ENCODE measurements at places on chromosomes 5 and 9.

DNA sequence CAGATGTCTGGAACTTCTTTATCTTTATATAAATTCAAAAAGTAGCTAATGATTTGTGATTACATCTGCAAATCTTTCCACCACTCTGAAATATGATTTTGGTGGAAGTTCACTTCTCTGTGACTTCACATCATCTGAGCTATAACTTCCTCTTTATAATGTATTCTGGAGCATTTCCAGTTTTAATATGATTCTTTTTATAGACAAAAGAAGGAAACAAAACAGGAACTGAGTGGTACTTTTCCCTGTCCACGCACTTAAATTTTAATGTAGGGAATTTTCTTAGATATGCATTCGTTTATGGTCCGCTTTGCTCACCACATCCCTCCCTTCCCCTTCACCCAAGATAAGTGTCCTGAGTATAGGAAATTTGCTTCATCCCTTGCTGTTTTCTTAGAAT is 333.5 kb downstream of the CHSY3 start:
- DNase-seq, result no peak

DNA sequence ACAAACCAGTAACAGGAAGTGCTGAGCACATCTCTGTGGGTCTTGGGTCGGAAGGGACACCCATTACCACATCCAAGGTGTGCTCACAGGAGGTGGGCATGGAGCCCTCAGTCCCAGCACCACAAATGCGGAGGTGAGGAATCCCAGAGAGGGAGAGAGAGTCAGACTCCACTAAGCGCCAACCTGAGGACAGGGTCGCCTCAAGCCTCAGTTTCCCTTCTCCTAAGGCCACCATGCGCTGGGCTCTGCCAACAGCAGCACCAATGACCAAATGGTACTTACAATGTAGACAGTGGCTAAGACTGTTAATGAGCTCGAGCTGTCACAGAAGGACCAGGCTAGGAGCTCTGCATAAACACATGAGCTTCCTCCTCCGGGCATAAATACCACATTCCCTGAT is 43.1 kb downstream of the BICD2 start:
- no peak for DNase-seq

GRCh38 chr5:42855386-42855785 is 43.7 kb upstream of the SELENOP start:
- no peak for DNase-seq

- no peak for DNase-seq
Measured at GRCh38 chr5:30287890-30288289, 905.6 kb upstream of the CDH6 start.

DNA sequence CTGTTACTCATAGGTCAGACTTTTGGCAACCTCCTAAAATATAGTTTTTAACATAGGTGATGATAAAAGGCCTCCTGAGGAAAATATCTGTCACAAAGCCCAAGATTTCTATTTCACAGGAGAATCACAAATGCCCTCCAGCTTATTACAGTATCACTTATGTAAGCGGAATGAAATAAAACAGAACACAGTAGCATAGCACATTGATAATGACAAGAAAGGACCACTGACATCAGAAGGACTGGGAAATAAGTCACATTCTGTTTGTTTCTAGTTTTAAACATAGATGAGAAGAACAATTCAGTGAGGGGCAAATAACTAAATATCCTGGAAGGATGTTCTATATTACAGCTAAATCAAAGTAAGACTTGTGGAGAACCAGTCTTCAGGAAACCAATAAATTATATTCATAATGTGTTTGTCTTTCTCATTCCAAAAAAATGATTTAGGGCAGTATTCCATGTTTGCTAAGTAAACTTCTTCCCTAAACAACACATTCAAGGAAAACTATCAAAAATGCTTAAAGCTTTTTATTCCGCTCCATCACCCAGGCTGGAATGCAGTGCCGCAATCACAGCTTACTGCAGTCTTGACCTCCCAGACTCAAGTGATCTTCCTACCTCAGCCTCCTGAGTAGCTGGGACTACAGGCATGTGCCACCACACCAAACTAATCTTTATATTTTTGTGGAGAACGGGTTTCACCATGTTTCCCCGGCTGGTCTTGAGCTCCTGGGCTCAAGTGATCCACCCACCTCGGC is 20.8 kb upstream of the CTNNAL1 start:
- DNase-seq, result no peak

DNA sequence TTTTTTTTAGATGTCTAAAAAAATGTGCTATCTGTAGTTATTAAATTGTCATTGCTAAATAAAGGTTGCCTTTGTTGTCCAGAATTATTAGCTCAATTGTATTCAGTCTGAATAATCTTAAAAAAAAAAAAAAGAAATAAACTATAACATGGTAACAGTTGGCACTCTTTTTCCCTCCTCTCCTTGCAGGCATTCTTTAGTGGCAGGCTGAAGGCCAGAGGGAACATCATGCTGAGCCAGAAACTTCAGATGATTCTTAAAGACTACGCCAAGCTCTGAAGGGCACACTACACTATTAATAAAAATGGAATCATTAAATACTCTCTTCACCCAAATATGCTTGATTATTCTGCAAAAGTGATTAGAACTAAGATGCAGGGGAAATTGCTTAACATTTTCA is 87.6 kb upstream of the FAM170A start:
- DNase-seq, result no peak

- DNase-seq, result no peak
Measured at GRCh38 chr5:57939771-57940170, 457.2 kb upstream of the ACTBL2 start.

DNA sequence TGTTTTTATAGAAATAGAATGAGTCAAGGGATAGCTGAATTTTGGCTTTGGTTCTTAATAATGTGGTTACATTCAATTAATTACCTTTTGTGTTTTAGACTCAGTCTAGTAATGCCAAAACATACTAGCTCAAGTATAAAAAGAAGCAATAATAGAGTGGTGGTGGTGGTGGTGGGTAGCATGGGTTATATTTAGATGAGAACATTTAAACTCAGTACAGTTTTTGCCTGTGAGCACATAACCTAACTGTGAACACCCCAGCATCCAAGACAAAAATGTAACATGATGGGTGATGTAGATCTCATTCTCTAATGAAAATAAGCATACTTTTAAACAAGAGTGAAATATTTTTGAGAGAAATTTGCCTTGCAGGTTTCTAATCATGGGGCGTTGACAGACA is 14.2 kb downstream of the CPEB4 start:
- DNase-seq, result no peak

DNA sequence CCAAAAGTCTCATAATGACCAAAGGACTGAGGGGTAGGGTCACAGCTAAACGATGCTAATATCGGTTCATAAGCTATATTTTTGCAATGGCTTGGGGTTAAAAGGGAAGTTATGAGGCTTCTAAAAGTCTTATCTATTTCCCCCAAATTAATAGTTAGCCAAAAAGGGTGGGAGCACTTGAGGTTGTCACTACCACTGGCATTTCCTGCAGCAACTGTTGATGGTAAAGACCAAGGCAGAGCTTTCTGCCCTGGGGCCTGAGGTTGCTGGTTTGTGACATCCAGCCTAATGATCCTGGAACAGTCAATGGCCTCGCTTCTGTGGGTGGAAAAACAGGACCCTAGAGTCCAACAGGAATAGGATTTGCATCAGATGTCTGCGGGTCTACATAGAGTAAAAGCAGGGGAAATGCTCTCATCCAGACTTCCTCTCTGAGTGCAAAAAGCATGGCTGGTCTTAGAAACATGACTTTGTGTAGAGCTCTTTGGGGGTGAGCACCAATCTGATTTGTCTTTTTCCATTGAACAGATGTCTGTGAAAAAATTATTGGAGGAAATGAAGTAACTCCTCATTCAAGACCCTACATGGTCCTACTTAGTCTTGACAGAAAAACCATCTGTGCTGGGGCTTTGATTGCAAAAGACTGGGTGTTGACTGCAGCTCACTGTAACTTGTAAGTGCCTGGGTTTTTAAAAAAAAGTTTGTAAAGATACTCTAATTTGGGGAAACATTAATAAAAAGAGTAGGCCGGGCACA is 2.7 kb downstream of the GZMA start:
- no peak for DNase-seq

DNA sequence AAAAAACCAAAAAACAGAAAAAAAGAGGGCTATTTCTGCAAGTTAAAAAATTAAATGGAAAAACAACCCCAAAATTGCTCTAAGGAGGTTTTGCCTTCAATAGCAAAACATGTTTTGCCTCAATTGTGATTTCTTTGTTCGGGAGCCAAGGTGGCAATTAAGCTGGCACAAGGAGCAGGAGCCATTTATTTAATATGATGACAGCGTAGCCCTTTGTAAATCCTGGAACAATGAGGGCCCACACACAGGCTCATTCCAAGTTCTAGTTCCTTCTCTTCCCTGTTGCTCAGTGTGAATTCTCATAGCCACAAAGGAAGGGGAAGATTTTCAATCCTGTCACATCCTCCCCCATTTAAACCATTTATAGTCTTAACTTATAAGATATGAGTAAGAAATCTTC is 353.2 kb downstream of the PDE4D start:
- no peak for DNase-seq

DNA sequence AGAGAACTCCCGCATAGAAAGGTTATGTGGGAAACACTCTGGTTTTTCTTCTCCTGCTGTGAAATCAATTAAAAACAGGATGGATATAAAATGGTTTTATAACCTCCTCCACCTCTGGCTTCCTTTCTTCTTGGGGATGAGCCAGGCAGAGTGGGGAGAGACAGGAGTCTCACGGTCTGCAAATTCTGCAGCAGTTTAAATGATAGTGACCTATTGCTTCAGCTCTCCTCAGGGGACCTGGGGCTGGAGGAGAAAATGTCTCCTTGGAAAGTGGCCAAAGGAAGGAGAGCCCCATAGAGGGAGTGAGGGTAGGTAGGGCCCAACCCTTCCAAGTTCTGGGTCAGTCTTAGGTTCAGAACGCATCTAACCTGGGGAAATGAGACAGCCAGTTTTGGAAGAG is 118.8 kb downstream of the MTX3 start:
- DNase-seq, result no peak

- DNase-seq, result no peak
Measured at GRCh38 chr9:23290973-23291372, 535.1 kb downstream of the ELAVL2 start.

GRCh38 chr5:139243425-139243970 is 45.3 kb upstream of the SIL1 start:
- no peak for DNase-seq

- no peak for DNase-seq
Measured at GRCh38 chr9:16683326-16683725, 187.1 kb downstream of the BNC2 start.

DNA sequence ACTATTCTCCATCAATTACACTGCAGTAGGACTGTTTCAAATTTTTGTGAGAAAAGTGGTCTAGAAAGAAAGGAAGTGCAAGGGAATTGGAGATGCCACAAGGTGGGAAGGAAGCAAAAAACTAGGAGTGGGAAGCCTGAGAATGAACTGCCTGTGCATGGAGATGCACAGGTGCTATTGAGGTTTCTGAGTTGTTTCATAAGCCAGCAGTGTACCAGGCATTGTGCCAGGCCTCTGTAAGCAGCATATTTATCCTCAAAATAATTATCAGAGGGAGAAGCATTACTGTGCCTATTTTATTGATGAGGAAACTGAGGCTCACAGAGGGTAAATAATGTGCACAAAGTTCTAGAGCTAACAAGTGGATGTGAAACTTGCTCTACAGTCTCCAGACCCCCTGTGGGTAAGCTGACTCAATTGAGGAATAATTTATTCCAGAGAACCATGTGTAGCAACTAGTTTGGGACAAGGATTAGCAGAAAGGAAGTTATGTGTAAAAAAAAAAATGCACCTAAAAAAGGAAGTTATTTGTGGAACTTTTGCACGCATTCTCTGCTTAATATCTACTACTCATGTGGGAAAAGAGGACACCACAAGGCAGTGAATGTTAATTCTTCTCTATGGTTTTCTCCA is 96.7 kb downstream of the SNCAIP start:
- DNase-seq, result no peak

GRCh38 chr9:91785447-91785842 is 164.6 kb downstream of the ROR2 start:
- DNase-seq, result no peak

GRCh38 chr9:113872485-113873143 is 3.5 kb upstream of the ZNF618 start:
- no peak for DNase-seq

DNA sequence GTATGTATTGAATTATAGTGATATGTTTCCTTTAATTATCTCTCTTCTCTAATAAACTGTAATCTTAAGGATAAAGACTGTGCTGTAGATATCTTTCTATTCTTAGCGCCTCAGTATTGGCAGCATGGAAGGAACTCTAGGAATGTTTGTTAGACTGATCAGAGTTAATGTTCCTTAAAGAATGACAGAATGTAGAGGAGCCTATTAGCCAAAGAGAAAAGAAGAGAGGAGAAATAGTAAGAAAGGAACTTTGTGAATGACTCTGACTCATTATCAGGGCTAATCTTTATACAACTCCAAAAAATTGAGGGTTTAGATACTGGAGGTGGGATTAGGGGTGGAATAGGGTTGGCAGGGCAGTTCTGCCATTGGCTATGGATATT is 59.0 kb upstream of the NUDT12 start:
- no peak for DNase-seq

GRCh38 chr9:36873247-36873875 is 160.7 kb downstream of the PAX5 start:
- DNase-seq, result peak; percentile 76

DNA sequence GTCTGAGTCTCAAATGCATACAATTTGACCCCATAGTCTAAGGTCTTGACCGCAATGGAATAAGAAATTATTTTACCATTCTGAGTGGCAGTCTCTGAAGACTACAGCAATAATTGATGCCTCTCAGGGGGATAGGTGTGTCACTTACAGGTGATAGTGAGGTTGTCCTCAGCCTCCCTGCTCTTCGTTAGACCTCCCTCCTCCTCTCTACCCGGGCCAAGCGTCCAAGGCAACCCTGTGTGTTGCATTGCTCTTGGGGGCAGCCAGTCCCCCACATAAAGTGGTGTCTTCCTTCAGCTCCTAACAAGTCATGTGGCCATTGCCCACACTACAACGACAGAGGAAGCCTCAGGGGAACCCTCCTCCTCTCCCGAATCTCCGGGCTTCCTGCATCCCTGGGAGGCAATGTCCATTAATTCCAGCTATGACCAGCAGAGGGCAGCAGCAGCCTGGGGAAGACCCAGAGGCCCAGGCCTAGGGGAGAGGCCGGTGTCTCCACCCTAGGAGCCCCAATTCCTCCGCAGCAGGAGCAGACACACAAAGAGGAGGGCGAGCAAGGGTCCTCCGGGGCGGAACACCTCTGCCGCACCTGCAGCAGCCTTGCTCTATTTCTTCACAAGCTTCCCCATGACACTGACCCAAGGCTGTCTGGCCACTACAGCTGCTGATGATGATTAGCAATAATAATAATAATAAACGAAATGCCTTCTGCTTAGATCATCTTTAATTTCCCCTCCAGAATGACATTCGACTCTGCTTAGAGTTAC is 134.8 kb downstream of the KCNIP1 start:
- DNase-seq, result no peak

Data from CD8-positive, alpha-beta memory T cell (primary cell).